ENCODE measurements at places on chromosomes 5 and 9.
A peak's percentile ranks its signal among the peaks of the same experiment; 100 is the strongest.

DNA sequence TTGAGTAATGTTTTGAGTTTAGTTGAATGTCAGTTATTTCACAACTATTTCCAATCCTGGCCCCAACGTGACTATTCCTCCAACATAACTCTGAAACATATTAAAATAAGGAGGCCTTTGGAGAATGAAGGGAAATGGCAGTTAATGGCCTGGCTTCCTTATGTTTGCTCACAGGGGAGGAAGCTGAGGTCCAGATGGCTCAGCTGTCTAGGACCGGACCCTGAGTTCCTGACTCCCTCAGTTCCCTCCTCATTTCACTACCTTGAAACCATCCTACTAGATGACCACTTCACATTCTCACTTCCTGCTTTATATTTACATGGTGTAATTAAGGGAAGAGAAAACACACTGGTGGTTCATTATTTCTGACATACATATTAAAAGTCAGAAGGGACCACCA is 6.6 kb downstream of the OTULINL start:
- no peak for DNase-seq

DNA sequence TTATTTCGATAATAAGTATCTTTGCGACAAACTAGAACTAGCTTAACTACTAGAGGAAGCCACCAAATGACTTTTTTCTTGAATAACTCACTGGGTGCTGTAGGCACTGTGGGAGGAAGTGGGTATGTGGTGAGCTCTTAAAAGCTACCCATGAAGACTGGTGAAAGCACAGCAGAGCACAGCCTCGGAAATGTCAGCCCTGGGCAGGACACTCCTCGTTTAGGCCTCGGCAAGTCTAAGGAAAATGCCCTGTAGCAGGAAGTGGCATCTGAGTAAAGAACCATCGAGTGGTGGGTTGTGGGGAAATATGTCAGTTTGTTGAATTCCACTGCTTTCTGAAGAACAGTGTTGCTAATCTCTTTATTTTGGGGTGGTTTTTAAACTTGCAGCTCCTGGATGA is 44.0 kb upstream of the NCS1 start:
- no peak for DNase-seq

DNA sequence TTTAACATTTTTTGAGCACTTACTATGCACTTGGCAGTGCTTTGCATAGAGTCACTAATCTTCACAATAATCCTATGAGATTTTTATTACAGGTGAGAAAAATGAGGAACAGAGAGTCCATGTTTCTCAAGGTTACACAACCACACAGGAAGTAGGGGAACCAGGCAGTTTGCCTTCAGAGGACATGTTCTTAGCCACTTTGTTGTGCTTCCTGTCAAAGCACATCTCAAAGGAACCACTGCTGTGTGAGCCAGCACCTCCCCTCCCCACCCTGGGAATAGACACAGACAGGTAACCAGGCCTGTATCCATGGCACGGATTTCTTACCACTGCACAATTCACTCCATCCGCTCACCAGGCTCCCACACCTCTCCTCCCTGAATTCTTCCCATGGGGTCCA is 6.3 kb upstream of the DNAJB5 start:
- DNase-seq, result no peak

DNA sequence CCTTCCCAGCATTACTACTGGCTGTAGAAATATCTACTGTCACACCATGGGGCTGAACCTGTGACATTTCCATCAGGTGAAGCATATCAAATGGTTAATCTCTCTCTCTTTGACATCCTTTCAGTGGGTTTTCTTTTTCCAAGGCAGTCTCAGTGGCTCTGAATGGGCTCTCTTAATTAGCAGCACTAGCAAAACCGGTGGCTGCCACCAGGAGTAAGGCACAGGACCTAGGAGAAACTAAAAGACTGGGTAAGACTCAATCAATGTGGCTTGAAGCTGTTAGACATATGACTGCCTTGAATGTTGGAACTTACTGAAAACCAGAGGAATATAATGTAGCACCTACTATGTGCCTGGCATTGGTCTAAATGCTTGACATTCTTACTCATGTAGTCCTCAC is 445.0 kb upstream of the KIF2A start:
- no peak for DNase-seq

DNA sequence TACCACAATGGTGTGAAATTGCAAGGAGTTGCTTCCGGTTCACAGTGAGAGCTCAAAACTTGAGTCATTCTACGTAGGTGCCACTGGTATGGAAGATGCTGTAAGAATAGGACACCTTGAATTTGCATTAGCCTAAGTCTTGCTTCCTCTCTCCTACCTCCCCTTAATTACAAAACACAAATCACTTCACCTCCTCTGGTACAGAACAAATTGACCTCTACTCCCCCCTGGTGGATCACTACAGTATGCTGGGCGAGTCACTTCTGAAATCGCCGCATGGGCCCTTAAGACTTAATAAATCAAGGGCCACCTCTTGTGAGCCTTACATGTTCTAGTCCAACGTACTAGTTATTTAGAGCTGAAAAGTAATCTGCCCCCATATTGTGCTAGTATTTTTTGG is 145.3 kb upstream of the SMARCA2 start:
- DNase-seq, result no peak

GRCh38 chr9:127049044-127049443 is 73.4 kb downstream of the ANGPTL2 start:
- no peak for DNase-seq

DNA sequence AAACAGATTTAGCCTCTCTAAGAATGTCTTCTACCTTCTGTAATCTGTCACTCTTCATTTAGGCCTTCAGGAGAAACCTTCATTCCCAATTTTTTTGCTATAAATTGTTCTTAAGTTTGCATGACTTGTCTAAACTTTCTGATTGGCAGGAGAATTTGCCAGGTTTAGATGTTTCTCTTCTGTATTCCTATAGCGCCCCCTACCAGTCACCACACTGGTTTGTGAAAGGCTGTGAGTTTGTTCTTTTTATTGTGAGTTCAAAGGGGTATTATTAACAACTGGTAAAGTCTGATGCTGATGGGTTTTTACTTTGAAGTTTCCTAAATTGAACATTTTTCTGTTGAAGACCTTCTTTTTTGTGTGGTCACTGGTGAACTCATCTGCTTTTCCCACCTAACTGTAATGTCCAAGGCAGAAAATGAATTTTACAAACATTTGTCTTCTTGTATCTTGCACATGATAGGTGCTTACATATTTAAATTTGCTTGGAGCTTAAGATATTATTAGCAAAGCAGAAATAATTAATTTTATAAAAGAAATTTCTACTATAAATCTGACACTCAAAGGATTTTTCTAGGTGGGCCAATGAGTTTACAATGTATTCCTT is 18.4 kb upstream of the F2RL2 start:
- DNase-seq, result no peak

- no peak for DNase-seq
Observed at GRCh38 chr9:101005246-101005645, 23.3 kb upstream of the PLPPR1 start.

DNA sequence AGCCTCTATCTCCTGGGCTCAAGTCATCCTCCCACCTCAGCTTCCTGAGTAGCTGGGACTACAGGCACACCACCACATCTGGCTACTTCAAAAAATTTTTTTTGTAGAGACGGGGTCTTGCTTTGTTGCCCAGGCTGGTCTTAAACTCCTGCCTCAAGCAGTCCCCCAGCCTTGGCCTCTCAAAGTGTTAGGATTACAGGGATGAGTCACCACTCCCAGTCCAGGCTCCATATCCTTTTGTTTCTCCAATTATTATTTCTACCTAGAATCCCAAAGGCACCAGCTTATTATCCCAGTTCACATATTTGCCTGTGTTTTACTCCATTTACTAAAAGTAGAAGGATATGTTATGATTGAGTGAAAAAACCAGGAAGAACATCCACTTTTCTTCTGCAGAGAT is 84.9 kb downstream of the TEK start:
- DNase-seq, result no peak

- no peak for DNase-seq
Observed at GRCh38 chr9:24333629-24334028, 212.1 kb downstream of the IZUMO3 start.

GRCh38 chr9:121682201-121682600 is 30.8 kb downstream of the DAB2IP start:
- DNase-seq, result no peak

- DNase-seq, result no peak
Observed at GRCh38 chr9:89278997-89279739, 31.8 kb upstream of the CKS2 start.

DNA sequence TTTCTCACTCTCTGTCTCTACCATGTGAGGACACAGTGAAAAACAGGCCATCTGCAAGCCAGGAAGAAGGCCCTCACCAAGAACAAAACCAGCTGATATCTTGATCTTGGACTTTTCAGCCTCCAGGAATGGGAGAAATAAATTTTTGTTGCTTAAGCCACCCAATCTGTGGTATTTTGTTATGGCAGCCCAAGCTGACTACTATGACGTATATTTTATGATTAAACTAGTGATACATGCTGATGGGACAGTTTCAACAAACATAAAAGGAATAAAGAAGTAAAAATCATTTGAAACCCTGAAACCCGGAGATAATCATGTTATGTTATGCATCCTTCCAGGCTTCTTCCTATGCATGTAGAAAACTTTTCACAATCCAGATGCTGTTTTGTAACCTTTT is 71.5 kb upstream of the ERBIN start:
- DNase-seq, result no peak

DNA sequence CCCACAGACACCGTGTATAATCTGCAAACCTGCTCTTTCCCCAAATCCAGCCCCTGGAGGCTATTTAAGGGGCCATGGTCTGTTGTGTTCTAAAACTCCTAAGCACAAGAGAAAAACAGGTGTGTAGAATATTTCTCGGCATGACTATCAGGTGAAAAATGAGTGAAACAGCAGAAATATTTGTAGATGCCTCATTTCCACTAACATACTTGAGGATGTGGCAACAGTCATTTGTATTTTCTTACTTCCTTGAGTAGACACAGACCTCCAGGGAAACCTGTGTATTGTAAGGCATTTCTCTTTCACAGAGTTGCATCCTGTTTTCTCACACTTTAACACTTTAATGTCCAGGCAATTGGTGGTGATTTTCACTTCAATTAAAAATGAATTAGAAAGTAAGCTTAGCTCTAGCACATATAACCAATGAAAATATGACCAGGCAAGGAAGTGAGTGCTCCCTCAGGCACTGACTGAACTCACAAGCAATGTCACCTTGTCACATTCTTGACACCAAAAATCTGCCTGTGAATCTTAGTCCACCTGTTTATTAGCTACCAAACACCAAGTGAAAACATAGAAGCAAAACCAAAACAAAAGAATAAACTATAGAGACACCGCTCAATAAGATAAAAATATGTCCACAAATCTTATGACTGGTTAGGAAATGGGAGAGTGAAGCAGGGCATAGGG is 64.4 kb downstream of the DIRAS2 start:
- no peak for DNase-seq

GRCh38 chr9:21550392-21550791 is 68.3 kb upstream of the IFNE start:
- no peak for DNase-seq

DNA sequence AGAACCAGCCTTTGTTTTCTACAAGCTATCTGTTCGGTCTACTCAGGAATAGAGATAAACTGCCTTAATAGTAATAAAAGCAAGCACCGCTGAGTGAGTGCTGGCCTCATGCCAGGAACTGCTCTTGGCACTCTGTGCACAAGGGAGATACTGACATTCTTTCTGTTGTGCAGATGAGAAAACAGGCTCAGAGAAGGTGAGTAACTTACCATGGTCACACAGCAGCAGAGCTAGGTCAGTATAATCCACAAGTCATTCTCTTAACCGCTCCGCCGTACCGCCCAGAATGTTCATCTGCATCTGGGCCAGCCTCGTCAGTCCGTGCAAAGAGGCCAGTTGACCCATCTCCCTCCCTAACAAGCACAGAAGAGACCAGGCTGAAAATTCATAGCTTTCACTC is 27.4 kb downstream of the QRFP start:
- no peak for DNase-seq

- DNase-seq, result no peak
Observed at GRCh38 chr9:124110307-124110915, 98.8 kb downstream of the LHX2 start.

GRCh38 chr9:8614926-8615440 is 815.4 kb upstream of the DMAC1 start:
- DNase-seq, result peak; percentile 2

GRCh38 chr5:139410993-139411828 is 7.3 kb upstream of the SPATA24 start:
- DNase-seq, result no peak

DNA sequence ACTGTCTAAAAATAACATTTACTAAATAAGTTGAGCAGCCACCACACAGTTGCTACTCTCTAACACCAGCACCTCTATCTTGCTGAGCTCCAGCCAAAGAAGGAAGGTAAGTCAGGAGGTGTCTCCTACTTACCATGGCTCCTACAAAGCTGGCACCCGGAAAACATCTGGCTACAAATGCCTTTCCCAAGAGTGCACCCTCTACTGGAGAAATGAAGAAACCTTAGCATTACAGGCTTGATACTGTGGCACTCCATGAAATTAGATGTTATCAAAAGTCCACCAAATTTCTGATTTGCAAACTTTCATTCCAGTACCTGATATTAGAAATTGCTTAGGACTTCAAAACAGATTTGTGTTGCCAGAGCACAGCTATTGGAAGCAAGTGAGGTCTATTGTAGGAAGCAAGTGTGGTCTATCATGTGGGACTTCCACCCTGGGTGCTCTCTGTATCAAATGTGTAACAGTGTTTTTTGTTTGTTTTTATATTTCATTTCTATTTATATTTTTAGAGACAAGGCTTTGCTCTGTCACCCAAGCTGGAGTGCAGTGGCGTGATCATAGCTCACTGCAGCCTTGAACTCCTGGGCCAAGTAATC is 25.7 kb upstream of the RFK start:
- DNase-seq, result no peak

- no peak for DNase-seq
Observed at GRCh38 chr5:11596657-11597071, 307.6 kb downstream of the CTNND2 start.

DNA sequence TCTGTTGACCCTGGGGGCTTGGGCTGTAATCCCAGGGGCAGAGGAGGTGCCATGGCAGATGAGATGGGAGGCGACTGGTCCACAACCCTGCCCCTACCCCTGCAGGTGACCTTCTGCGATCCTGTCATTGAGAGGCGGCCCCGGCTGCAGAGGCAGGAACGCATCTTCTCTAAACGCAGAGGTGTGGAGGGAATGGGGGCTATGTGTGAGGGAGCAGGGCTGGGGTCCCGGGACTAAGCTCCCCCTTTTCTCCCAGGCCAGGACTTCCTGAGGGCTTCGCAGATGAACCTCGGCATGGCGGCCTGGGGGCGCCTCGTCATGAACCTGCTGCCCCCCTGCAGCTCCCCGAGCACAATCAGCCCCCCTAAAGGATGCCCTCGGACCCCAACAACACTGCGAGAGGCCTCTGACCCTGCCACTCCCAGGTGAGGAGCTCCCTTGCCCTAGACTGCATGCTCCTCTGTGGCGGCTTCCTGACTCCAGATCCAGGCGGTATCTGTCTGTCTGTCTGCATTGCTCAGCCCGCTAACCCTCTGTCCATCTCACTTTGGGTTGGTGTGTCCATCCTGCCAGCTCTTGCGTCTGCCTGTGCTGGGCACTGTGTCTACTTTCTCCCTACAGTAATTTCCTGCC is 9.9 kb downstream of the ZDHHC12 start:
- DNase-seq, result no peak

DNA sequence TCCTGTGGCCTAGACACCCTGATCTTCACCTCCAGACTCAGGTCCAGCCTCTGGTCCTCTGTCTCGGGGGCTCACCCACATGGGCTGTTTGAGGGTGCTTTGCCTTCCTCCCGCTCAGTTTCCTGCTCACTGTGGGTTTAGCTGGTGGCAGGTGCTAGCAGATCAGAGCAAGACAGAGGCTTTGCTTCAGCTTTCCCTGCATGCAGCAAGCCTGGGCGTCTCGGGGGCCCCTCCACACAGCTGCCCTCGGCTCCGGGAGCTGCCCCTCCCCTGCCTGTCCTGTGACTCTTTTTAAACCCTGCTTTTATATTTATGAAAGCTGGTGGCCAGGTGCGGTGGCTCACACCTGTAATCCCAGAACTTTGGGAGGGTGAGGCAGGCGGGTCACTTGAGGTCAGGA is 14.6 kb downstream of the MRPL36 start:
- no peak for DNase-seq
